ENCODE measurements at places on chromosomes 7 and 10.
A peak's percentile ranks its signal among the peaks of the same experiment; 100 is the strongest.

DNA sequence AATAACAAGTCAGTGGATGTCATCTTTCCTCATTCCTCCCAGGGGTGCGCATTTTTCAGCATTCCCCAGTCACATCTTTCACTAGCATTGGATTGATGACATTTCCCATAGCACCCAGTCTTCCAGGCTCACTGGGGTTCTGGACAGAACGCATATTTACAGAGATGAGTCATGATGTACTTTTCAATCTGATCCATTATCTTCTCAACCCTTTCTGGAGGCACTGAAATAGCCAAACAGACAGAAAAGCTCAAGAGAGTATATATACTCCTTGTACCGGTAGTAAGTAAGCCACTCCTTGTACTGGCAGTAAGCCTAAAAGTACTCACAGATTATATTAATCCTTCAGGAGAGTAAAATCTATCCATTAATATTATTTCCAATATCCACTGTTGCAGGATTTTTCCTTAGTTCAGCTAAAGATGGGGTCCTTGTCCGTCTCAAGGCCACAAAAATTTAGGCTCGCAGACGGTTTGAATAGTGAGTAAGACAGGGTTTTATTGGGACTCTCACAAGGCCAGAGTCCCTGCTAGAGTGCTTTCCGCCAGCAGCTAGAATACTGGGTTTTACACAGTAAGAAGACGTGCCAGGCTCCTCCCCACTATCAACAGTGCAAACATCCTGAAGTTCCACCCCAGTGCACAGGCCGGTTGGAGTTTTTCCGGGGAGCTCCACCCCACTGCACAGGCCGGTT, 60.8 kb downstream of the MDH2 start:
- peak; percentile 58 for DNase-seq

DNA sequence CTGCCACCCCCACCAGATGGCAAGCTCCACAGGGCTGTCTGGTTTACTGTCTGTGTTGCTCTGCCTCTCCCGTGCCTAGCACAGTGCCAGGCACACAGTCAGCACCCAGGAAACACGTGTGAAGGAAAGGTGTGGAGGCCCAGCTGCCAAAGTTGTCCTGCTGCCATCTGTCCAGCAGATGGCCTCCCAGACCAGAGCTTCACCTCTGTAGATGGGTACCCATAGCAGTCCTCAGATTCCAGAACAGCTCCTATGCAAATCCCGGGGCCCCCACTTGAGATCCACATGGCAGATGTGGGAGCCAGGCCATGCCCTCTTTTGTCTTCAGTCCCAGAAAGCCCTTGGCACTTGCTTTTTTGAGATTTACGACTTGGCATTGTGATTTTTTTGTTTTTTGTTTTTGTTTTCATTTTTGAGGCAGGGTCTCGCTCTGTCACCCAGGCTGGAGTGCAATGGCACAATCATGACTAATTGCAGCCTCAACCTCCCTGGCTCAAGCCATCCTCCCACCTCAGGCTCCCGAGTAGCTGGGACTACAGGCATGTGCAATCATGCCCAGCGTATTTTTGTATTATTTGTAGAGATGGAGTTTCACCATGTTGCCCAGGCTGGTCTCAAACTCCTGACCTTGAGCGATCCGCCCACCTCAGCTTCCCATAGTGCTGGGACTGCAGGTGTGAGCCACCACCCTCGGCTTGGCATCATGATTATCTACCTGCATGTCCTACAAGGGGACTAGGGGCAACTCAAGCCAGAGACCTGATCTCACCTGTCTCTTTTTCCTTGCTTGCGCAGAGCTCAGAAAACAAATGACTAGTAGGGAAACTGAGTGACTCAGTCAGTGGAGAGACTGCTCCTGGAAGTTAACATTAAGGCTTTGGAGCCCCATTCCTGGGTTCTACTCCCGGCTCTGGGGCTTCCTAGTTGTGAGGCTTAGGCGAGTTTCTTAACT, 16.9 kb upstream of the PALD1 start:
- peak; percentile 69 for DNase-seq

- DNase-seq = no peak
Measured at GRCh38 chr7:54810401-54810800, 51.4 kb upstream of the SEC61G start.

DNA sequence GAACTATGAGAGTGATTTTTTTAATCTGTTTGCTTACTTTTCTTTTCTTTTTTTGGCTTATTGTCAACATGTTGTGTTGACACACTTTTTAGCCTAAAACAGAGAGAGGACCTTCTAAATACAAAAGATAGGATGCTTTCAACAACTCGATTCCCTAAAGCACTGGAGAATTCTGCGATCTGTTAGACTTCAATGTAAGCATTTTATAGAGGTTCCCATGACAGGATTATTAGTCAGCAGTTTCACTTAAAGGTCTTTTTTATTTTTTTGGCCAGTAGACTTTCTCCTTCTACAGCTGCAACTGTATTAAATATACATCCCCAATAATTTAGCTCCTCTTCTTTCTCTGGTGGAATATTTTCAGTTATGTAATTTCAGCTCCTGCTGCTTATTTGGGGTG, 12.7 kb upstream of the NRP1 start:
- DNase-seq = no peak

DNA sequence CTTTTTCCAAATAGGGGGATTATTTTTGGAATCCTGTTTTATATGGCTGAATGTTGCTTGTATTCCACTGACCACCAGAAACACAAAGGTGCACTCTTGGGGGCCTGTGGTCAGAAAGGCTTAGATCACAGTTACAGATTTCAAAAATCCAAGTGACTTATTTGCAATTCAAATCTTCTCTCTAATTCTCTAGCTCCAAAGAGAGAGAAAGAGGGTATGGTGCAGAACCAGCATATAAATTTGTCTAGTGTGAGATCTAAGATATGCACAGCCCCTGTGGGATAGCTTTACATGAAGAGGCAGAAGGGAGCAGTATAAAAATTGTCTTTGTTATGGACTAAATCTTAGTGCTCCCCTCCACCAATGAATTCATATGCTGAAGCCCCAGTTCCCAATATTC, 1121.7 kb upstream of the CELF2 start:
- no peak for DNase-seq

- peak; percentile 76 for DNase-seq
Measured at GRCh38 chr7:103141753-103142404, 7.0 kb downstream of the NAPEPLD start.

DNA sequence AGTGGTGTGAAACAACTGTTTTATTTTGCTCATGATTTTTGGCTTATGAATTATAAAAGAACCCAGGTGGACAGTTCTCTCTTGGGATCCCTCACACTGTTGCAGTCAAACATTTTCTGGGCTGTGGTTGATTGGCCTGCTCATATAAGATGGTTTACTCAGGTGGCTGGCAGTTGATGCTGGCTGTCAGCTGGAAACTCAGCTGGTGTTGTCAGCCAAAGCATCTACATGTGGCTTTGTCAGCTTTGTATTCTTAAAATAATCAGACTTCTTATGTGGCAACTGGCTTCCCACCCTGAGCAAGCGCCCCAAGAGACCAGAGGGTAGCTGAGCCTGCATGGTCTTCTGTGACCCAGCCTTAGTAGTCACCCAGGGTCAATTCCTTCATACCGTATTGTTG, 534.7 kb downstream of the NRG3 start:
- DNase-seq = no peak

- DNase-seq = no peak
Measured at GRCh38 chr7:96708872-96709271, 774 bp downstream of the SEM1 start.

DNA sequence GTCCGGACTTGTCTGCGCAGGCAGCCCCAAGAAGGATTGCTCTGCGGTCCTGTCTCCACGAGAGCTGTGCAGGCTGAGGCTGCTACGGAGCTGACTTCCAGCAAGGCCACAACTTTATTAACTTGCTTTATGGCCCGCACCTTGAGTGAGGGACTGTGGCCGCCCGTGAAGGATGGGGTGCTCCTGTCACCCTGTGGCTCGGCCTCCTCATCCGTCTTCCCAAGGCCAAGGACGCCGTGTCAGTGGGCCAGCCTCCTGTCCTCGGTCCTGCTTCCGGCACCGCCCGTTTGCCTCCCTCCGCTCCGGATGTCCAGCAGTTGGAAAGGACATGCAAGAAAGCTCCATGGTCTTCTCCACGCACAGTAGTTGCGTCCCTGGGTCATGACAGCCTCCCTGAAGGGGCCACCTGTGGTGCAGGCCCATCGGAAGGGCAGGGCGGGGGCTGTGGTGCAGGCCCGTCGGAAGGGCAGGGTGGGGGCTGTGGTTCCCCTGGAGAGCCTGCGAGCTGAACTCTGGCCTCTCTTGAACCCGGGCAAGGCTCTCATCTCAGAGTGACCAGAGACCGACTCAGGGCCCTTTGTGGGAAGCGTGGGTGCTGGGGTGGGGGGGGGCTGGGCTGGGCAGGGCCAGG, 87.1 kb downstream of the NKX6-2 start:
- DNase-seq = no peak

GRCh38 chr7:103058122-103058521, 16.5 kb downstream of the FBXL13 start:
- DNase-seq = no peak

DNA sequence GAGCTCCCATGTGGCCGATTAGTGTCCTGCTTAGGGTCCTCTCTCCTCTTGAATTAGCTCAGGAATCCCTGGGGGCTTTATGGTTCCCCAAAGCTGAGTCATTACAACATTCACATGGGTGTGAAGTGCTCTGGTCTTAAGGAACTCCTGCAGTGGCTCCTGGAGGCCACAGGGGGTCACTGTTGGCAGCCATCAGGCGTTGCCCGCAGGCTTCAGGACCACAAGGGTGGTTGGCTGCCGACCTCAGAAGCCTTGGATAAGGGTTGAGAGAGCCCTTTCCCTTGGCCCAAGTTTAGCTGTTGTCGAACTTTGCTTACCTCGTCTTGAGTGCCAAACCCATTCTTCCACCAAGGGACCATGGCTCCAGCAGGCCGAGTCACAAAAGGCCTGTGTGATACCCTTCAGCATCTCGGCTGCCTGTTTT, 61.7 kb downstream of the SH2D4B start:
- DNase-seq = peak; percentile 54

GRCh38 chr7:155911471-155912105, 99.3 kb upstream of the SHH start:
- peak; percentile 8 for DNase-seq

- no peak for DNase-seq
Measured at GRCh38 chr7:85681241-85681640, 494.4 kb upstream of the SEMA3D start.
